ENCODE measurements at places on chromosomes 3 and 15.

- DNase-seq: no peak
Measured at GRCh38 chr3:76551739-76552138, 488.2 kb upstream of the ROBO2 start.

- DNase-seq: no peak
Measured at GRCh38 chr3:138406606-138407005, 27.8 kb upstream of the ESYT3 start.

DNA sequence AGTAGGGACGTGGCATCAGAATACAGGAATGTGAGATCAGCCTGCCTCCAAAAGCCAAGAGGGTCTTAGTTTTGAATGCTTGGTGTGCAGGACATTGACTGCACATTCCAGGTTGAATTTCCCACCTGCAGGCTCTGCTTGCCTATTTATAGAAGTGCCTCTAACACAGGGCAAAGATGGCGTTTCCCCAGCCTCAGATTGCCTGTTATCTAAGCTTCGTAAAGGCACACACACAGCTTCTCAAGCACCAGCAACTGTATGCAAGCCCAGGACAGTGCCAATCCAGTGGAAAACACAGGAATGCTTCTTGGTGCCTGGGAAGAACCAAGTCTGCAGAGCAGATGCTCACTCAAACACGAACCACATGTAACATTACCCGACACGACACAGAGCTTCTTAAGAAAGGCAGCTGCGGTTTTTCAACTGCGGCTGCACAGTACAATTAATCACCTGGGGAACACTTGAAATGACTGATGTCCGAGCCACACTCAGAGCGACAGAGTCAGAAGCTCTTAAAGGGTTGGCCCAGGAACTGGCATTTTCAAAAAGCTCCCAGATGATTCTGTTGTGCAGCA lies 90.0 kb upstream of the ANKRD34C start:
- no peak for DNase-seq

- DNase-seq: no peak
Measured at GRCh38 chr3:192840143-192840836, 77.4 kb downstream of the MB21D2 start.

Measured in stimulated activated CD4-positive, alpha-beta T cell treated with anti-CD3 and anti-CD28 coated beads, TNF-alpha, amount 100 ng/mL, for 4 hours (primary cell).